ENCODE measurements at places on chromosomes 1 and 21.

DNA sequence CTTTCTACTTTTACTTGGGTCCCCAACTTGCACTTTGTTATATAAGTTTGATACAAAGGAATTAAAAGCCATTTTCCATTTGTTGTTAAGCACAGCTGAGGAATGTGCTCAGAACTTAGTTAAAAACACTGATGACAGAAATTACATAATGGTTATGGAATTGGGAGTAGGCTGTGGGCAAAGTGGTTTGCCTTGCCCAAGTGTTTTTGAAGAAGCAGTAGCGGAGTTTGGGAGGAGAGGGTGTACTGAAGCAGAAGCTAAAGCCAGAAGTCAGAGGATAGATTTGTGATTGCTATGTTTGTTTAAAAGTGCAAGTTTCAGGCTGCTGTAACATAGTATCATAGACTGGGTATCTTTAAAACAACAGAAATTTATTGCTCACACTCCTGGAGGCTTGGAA lies 391.8 kb downstream of the DUSP10 start:
- DNase-seq: no peak

- DNase-seq: no peak
These were observed 141.1 kb upstream of the ETV3 start for GRCh38 chr1:157279138-157279801.

DNA sequence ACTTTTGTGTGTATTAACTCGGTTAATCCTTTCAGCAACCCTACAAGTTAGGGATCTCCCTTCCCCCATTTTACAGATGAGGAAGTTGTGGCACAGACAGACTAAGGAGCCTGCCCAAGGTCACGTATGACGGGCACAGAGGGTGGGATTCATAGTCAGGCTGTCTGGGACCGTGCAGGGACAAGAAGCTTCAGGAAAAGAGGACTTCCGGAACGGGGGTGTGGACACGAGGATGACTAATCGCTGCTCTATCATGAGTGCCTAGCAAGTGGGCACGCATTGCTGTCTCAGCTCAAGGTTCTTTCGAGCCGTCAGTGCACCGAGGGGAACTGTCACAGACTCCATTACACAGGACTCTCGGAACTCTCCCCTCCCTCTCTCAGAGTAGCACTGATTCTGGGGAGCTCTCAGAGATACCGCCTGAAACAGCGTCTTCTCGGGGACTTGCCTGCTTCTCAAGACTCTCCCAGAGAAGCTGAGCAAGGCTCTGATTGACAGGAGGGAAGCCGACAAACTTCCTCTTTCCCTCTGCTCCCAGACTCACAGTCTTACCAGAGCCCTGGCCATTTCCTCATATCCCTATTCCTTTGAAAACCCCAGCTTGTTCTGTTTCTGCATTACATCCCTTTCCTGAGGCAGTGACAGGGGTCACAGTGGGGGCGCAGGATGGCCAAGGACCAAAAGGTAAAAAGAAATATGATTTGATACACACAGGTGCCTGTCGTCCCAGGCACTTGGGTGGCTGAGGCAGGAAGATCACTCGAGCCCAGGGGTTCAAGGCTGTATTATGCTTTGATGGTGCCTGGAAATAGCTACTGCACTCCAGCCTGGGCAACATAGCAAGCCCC lies 14.4 kb downstream of the FHAD1 start:
- no peak for DNase-seq

- no peak for DNase-seq
These were observed 113.1 kb upstream of the BMP8A start for GRCh38 chr1:39378377-39378776.

All from retinal pigment epithelial cell (primary cell).